COR-L47 (cell line): ENCODE measurements at places on chromosomes 12 and 14.

GRCh38 chr14:68694516-68695235 is 98.2 kb downstream of the ZFP36L1 start:
- DNase-seq = no peak

GRCh38 chr12:1287446-1287975 is 296.5 kb downstream of the ERC1 start:
- no peak for DNase-seq

DNA sequence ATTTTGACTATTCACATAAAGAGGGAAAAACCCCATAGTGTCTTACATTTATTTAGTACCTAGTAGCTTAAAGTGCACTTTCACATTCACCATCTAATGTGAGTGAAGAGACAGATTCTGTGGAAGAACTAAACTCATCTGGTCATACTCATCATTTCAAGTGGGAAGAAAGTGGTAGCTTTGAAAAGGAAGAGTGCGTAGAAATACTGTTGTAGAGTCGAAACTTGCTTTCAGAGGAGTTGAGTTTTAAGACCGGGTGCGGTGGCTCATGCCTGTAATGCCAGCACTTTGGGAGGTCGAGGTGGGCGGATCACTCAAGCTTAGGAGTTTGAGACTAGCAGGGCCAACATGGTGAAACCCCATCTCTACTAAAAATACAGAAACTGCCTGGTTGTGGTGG is 222.2 kb downstream of the ERC1 start:
- no peak for DNase-seq

GRCh38 chr12:92871116-92871515 is 58.0 kb downstream of the EEA1 start:
- DNase-seq = no peak

- DNase-seq = no peak
These were observed 49.7 kb downstream of the SNAPC1 start for GRCh38 chr14:61811882-61812346.

GRCh38 chr14:94366146-94366915 is 22.1 kb downstream of the SERPINA1 start:
- no peak for DNase-seq

DNA sequence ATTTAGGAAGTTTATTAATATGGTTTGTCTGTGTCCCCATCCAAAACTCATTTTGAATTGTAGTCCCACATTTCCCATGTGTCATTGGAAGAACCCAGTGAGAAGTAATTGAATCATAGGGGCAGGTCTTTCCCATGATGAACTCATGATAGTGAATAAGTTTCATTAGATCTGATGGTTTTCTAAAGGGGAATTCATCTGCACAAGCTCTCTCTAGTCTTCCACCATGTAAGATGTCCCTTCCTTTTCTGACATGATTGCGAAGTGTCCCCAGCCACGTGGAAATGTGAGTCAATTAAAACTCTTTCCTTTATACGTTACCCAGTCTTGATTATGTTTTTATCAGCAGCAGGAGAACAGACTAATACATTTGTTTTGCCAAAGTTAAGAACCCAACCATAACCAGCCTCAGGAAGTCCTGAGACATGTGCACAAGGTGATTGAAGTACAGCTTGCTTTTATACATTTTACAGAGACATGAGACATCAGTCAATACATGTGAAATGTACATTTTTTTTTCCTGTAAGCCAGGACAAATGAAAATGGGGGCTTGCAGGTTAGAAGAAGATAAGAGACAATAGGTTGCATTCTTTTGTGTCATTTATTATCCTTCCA is 1136.7 kb downstream of the TMEM121 start:
- no peak for DNase-seq

- DNase-seq = peak; percentile 98
These were observed 6.8 kb downstream of the ZFHX2 start for GRCh38 chr14:23544511-23545447.

DNA sequence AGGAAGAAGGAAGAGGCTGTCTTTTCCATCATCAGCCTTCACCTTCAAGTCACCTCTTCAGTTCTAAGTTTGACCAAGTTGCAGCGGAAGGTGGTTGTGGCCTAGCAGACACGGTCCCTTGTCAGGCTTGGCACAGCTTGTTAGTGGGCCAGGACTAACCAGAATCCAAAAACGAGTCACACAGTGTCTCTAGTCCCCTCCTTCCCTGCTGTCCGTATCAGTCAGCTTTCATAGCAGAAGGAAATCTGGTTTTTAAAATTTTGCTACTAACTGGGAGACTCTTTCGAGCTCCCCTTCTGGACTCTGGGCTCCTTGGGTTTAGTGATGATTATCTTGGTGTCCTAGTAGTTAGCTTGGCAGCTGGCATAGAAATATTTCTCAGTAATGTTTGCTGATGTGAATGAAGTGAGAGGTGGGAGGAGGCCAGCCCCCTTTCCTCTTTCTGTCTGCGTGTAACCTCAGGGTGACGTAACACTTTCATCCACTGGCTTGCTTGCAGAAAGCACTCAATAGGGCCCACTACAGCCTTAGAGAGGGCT is 3.8 kb downstream of the ETV6 start:
- no peak for DNase-seq

- DNase-seq = no peak
These were observed 19.9 kb upstream of the BDKRB2 start for GRCh38 chr14:96184737-96185136.

GRCh38 chr12:57810450-57810849 is 8.1 kb downstream of the AVIL start:
- no peak for DNase-seq

DNA sequence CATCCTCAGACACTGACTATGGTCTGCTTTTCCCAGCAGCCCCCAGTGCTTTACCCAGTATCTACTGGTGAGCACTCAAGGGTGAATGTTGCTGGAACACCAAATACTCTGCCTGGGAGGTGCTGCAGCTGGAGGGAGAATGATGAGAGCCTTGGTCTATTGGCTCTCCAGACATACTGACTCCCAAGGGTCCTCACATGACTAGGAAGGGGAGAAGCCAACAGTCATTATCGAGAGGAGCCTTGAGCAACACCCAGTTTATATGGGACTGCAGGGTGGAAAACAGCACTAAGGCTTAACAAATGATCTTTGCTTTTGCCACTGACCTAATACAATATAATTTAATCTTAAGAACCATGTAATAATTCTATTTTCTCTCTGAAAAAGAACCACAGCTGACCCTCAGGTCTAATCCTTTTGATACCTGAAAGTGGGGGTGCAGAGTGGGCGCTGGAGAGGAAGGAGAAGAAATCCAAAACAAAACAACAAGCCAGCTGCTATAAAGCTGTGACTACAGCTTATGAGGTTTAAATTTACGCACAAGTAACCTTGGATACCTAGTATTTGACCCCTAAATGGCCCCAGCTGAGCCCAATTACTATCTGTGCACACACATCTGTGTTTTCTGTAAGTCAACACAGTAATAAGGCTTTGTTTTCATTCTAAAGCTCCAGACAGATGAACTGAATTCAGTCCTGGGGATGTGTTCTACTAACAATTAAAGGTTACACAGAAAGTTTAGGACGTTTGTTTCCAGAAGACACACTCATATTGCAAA is 107.8 kb upstream of the GRIP1 start:
- peak; percentile 87 for DNase-seq

DNA sequence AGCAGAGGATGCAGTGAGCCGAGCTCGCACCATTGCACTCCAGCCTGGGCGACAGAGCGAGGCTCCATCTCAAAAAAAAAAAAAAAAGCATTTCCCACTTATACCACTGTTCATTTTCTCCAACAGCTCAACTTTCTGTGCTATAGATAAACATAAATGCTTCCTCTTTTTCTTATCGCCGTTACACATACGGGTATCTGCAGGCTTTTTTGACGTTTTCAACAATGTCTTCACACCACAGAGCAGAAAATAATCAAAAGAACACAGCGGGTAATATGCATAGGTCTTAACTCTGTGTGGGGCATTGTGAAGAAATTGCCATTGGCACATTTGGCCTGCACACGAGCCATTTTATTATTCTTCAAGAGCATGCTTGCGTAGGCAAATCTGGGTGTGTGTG is 86.4 kb downstream of the CAPZA3 start:
- no peak for DNase-seq

GRCh38 chr14:92516966-92517506 is 3.5 kb downstream of the RIN3 start:
- DNase-seq = no peak

DNA sequence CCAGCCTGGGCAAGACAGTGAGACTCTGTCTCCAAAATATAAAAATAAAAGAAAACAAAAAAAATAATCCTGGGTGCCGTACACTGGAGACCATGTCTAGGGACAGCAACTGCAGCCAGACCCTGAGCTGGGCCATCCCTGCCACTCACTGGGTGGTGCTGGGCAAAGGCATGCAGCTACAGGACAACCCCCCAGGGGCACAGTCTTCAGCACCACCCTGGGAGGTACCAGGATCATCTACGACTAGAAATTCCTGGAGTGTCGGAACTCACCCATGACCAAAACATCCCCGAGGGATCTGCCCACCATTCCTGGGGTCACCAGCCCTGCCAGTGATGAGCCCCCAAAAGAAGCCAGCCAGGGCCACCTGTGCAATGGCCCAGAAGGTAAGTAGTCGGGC is 35.7 kb upstream of the SUPT16H start:
- no peak for DNase-seq
